RPMI7951 (cell line): ENCODE measurements at places on chromosomes 5 and 9.

GRCh38 chr5:138951091-138951985 lies 76.2 kb upstream of the LRRTM2 start:
- no peak for DNase-seq

GRCh38 chr9:93155716-93156474 lies 21.8 kb upstream of the NINJ1 start:
- no peak for DNase-seq

- DNase-seq, result no peak
Observed at GRCh38 chr5:2738700-2739359, 12.6 kb downstream of the IRX2 start.

GRCh38 chr9:93093127-93093876 lies 2.7 kb upstream of the CARD19 start:
- no peak for DNase-seq

- no peak for DNase-seq
Observed at GRCh38 chr5:31225118-31225517, 31.6 kb downstream of the CDH6 start.

GRCh38 chr5:63398346-63398745 lies 563.9 kb downstream of the HTR1A start:
- peak; percentile 1 for DNase-seq

GRCh38 chr9:112670991-112671625 lies 46.8 kb downstream of the INIP start:
- no peak for DNase-seq

DNA sequence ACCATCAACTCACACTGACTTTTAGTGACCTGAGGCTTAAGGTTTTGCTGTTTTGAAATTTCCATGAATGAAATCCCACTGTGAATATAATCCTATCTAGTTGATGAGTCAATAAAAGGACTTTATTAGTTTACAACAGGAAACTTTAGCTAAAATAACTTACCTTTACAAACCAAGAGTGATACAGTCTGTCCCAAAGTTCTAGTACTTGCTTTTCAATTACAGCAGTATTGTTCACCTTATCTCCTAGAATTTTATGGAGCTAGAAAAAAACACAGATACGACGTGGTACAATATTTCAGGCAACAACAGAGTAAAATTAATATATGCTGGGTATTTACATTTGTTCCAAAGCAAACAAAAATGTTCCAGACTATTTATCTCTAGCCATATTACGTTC lies 46.9 kb upstream of the CTNNAL1 start:
- no peak for DNase-seq

DNA sequence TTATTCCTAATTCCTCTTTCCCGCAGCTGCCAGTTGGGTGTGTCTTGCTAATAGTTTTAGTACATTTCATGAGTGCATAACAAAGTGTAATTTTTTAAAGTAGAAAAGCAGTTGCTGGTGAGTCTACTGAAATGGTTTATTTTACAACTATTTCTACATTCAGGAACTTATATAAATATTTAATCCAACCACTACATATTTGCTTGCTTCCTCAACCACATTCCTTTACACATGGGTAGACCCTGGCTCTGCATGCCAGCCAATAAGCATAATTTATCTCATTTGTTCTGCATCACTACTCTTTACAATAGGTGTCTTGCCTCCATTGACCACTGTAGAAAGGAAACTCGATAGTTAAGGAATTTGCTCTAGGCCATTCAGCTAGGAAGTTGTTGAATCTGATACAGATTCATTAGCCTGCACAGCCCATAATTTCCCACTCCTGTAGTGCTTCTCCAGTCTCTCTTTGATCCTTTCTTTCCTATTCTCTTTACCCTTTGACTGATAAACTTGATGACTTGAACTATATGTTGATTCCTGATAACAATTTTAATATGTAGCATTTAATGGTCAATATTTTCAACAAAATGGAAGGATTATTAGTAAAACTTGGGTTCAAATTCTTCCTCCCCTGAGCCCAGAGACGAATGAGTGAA lies 342.5 kb upstream of the ACTBL2 start:
- DNase-seq, result peak; percentile 96

DNA sequence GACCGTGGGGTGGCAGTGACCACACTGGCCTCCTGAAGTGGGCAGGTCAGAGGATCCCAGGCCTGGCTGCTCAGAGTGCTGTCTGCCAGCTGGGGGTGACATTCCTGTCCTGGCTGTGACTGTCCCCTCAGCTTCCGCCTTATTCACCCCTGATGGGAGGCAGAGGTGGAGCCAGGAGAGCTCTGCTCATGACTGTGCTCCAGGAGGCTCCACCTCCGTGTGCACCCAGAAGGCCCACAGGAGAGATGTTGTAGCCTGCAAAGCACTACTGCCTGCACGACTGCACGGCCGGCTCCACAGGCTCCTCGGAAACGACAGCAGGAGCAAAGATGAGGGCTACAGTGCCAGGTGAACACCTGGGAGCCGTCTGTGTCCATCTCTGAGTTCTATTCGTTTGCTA lies 60.9 kb downstream of the ROPN1L start:
- DNase-seq, result no peak

DNA sequence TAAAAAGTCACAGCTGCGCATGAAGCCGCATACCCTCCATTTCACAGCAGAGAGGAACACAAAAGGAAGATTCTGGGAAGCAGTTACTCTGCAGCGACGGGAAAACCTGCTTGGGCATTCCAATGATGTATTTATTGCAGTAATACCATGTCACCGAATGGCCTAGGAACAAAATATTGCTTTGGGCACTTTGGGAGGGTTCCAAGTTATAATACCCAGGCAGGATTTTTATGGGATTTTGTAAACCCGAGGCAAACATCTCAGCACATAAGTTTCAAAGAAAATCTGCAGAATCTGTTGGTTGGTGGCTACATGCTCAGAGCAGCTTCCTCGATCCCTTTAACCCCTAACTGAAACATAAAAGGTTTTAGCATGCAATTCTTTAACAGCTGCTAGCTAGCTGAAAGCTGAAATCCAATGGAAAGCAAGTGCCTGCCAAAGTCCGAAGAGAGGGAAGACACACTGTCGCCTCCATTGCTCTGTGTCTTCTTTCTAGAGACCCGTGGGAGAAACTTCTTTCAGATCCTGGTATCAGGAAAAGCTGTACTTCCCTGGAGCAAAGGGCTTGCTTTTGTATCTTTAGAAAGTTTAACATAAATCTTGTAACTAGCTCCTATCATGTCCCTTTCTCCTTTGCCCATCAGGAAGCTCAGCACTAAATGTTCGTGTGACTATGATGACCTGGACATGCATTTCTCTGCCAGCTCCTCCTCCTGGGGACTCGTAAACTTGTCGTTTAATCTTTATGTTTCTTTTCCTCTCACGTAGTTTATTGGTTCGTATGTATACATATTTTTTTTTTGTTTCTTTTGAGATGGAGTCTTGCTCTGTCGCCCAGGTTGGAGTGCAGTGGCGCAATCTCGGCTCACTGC lies 195.0 kb downstream of the MAPKAP1 start:
- DNase-seq, result peak; percentile 41

- no peak for DNase-seq
Observed at GRCh38 chr5:93894601-93895354, 153.4 kb upstream of the POU5F2 start.

DNA sequence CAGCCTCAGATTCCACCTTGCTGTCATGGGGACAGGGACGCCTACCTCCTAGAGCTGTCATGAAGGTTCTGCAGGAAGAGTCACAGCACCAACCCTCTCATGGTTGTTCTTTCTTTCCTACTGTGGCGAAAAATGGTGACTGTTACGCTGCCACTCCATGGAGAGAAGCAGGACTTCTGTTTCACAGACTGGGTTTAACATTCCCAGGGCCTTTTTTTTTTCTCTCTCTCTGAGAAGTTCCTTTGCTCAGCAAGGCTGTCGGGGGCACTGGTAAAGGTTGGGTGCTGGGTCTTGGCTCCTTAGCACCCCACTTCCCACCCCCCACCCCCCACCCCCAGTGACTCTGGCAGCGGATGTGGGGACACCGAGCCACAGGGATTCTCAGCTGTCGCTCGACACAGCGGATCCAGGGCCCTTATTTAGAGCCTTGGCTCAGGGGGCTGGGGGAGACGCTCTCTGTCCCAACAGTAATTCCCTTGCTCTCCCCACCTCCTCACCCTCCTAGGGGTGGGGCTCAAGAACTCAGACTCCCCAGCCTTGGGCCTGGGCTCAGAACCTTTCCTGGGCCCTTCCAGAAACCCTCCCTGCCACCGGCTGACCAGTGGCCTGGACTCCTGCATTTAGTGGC lies 34.4 kb downstream of the DUSP1 start:
- no peak for DNase-seq

DNA sequence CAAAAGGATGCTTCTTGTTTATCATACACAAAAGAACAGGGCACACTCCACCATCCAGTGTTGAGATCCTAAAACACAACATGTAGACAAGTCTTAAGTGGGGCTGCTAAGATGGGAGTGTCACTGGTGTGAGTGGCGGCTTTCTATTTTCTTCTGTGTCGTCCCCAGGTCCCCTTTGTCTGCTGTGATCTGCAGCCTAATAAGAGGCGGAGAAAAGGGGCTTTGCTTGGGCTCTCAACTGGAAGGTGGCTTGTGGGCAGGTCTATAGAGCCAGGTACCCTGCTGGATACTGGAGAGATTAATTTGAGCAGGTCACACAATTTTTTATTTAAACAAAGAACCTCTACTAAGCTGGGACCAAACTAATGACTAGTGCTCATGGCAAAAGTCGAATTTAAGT lies 126.1 kb upstream of the SAP30L start:
- no peak for DNase-seq

GRCh38 chr9:135214054-135214640 lies 126.7 kb downstream of the OLFM1 start:
- no peak for DNase-seq

DNA sequence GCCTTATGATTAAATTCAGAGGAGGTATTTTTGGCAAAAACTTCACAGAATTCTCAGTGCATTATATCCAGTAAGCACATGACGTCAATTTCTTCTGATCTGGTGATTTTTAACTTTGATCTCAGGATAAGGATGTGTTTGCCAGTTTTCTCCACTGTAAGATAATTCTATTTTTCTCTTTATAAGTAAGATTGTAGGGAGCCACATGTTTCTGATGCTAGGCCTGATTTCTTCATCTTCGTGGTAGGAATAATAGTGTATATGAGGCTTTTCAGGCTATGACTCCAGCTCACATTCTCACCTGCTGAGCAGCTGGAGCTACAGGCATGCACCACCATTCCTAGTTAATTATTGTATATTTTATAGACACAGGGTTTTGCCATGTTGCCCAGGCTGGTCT lies 32.1 kb upstream of the LMNB1 start:
- no peak for DNase-seq

GRCh38 chr5:158127536-158127935 lies 268.6 kb upstream of the CLINT1 start:
- DNase-seq, result no peak

- no peak for DNase-seq
Observed at GRCh38 chr5:15441433-15442192, 58.4 kb upstream of the FBXL7 start.

GRCh38 chr9:110440172-110440571 lies 102.5 kb upstream of the TXNDC8 start:
- peak; percentile 94 for DNase-seq
